ENCODE measurements at places on chromosomes 7 and 10.

DNA sequence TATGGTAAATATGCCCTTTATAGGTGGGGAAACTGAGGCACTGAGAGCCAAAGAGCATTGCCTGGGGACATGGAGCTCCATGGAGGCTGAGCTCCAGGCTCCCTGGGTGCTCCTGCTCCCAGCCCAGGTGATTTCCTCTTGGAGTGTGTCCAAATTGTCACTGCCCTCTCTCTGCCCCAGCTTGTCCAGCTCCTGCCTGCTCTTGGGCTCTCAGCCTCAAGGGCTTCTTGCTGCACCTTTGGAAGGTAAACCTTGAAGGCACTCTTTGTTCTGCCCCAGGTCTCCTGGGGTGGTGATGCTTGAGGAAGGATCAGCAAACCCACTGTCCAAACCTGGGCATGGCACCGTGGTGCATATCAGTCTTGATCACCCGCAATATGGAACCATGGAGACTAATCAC lies 166.1 kb downstream of the RPS24 start:
- no peak for DNase-seq

DNA sequence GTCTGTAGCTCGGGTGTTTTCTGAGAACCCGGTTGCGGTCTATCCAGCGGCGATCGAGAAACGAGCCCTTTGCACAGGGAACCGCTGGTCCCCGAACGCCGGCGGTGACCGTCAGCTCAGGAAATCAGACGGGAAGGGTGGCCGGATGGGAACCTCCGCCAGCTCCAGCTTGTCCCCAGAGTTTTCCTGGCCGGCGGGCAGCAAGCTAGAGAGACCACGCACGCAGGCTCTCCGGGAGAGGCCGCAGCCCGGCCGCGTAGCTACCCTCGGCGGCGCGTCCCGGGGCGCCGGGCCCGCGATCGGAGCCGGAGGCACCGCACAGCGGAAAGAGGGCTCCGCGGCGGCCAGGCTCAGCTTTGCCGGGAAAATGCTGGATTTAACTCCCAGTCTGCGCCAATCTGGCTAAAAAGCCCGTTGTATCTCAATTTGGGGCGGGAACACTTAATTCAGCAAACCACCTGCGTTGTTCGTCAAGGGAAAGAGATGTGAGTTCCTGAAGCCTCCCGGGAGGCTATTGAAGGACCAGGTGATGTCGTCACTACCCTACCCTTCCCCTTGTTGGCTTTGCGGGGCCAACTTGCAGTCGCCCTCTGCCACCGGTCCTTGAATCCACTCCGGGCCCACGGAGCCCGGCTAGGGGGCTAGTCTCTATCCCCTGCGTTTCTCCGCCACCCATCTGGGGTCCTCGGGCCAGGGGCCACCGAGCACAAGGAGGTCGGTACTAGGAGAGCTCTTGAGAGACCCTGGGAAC lies 859 bp upstream of the CH25H start:
- DNase-seq = no peak

- no peak for DNase-seq
These were observed 62.0 kb downstream of the CFAP46 start for GRCh38 chr10:132880128-132880981.

DNA sequence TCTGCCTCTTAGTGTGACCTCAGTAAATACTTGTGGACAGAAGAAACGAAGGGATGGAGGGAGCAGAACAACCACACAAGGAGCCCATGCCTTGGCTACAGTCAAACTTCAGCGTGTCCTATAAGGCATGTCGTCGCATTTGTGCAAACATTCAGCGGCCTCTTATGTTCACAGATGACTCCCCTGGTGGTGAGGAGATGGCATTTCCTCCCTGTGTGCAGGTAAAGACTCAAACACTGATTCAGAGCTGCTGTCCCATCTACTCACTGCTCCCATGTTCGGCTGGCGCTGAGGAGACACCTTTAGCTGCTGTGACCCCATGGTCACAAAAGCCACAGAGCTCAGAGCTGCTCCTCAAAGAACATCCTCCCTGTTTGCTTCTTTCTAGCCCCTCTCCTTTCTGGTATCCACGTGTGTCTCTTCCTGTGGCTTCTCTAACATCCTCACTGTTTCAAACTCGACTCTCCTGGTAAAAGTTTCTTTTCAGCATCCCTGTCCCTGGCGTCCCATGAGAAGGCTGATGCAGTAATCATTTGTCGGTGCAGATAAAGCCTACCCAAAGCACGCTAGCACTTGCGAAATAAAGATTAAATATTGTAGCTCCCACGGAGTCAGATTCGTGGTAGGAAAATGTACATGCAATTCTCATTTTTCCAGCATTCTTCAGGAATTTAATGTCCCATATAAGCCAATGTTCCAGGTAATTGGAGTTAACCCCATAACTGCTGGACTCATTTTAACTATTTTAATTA lies 124.9 kb upstream of the NEBL start:
- DNase-seq = no peak

DNA sequence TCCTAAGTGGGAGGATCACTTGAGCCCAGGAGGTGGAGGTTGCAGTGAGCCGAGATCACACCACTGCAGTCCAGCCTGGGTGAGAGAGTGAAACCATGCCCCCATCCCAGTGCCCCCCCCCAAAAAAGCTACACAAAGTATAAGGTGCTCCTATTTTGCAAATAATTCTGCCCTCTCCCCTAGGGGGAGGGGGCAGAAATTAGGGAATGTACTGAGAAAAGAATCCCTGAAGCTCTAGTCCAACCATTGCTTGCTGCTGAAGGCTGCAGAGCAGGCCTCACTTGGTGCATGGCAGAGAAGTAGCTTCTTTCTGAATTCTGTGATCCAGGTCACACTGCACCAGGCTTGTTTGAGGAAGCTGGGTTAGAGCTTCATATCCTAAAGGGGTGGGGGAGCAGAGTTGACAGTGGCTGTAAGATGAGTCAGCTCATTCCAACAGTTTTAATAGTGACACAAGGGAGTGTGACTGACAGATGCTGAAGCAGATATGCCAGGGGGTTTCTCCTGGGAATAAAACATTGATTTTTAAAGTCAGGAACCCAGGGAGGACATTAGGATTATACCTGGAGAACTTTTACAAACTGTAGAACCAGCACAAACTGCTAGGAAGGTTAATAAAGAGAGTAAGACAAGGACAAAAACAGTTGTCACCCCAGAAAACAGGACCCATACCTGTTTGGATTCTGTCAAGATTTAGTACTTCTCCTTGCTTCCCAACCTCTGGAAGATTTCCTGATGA lies 32.8 kb upstream of the STRIP2 start:
- no peak for DNase-seq

DNA sequence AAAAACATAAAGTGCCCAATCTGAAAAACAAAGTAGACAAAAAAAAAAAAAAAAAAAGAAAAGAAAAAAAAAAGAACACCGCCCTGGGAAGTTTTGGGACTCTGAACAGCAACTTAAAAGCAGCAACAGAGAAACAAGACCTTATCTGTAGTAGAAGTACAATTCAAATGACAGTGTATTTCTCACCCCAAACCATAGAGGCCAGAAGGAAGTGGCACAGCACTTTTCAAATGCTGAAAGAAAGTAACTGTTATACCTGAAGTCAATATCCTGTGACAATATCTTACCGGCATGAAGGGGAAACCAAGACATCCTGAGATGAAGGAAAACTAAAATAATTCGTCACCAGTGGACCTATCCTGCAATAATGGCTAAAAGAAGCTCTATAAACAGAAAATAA lies 112.1 kb downstream of the DNAJC1 start:
- no peak for DNase-seq

DNA sequence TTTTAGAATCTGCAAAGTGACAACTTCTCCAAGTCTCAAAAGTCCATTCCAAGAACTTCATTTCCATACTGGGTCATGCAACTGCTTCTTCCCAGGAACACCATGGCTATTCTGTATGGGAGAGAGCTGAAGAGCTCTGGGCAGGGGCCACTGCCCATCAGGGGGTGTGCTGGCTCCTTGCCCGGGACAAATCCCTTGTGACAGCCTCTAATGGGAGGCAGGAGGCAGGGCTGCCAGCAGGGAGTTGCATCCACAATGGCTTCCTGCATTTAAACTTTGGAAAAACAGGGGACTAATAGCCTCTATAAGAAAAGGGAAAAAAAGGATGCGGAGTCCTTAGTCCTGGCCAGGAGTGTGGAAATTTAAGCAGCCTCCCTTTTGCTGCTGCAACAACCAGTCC lies 18.4 kb upstream of the FRMD4A start:
- DNase-seq = no peak

- no peak for DNase-seq
These were observed 16.2 kb upstream of the MRC1 start for GRCh38 chr10:17792991-17793390.

GRCh38 chr10:33331379-33331694 lies 3.1 kb downstream of the NRP1 start:
- DNase-seq = no peak

GRCh38 chr10:28180654-28181053 lies 122.2 kb downstream of the MPP7 start:
- no peak for DNase-seq

DNA sequence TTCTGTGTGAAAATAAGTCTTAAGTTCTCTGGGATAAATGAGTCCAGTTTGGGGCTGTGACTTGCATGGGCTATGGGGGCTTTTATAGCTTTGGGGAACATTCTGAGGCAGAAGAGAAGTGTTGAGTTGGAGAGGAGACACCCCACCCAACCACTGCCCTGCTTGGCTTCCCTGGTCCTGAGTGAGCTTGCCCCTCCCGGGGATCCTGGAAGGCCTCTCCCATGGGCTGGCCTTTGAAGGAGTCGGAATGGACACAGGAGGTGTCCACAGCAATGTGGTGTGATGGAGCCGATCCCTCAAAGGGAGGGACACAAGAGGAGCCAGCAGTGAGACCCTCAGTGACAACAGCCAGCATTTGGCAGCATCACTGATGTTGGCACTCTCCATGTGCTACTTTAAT lies 89.8 kb downstream of the GLRX3 start:
- DNase-seq = no peak

- DNase-seq = no peak
These were observed 139.9 kb upstream of the ZNF438 start for GRCh38 chr10:31171402-31172083.

DNA sequence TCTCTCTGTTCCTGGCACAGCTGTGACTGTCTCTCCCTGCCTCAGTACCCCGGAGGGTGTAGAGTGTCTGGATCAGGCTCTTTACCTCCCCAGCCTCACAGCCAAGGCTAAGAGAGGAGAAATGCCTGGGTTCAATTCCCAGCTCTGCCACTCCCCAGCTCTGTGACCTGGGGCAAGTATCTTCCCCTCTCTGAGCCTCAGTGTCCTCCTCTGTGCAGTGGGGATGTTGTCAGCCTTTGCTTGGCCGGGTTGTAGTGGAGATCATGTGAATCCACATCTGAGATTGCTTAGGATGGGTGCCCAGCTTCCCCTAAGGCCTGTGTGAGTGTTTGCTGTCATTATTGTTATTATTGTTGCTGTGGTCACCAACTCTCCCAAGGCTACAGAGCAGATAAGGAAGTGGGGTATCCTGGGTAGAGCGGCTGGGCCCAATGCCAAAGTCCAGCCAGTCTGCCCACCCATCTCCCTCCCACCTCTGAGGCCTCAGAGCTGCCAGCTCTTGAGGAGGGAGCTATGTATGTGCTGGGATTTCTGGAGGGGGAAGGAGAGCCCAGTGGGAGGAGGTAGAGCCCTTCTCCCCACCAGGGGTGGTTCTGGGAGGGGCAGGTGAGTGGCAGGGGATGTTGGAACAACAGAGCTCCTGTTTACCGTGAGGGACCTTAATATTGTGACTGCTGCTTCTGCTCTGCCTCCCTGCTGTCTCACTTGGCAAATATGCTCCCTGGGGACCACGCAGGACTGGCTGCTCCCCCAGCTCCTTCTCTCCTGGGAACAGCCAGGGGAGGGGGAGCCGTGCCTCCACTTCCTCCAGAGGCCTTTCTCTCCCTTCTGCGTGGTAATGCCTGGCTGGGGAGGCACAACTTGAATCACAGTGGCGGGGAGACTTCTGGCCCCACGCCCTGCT lies 170.5 kb downstream of the RPS24 start:
- DNase-seq = peak; percentile 7

DNA sequence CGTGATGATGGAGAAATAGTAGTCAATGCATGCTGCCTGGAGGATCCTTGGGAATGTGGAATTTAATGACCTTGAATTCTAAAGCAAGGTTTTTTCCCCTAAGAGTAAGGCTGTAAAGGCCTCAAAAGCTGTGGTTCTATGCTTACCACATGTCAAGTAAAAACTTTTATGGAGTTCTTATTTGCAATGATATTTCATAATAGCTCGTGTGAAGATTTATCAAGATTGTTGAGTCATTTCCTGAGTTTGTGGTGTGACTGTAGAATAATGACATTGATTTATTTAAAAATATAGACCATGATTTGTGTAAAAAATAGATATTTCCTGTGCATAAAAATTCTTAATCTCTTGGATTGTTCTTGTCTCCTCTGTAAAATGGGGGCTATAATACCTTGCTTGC lies 67.5 kb upstream of the SORCS1 start:
- DNase-seq = no peak

GRCh38 chr7:102063690-102064180 lies 222.9 kb upstream of the SH2B2 start:
- no peak for DNase-seq

DNA sequence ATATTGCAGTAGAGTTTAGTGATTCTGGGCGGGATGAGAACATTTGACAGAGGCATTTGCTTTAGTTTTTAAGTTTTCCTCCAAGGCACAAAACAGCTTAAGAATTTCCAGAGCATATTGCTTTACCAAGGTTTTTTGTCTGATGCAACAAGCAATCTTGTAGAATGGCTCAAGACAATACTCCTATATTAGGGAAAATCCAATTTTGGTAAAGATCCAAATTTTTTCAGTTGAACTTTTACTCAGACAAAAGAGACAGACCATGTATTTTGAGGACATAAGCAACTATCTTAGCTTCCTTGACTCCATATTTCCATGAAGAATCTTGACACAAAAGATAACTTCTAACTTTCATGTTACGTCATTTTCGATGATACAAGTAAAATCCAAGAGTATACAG lies 92.3 kb upstream of the NANOS1 start:
- DNase-seq = no peak

DNA sequence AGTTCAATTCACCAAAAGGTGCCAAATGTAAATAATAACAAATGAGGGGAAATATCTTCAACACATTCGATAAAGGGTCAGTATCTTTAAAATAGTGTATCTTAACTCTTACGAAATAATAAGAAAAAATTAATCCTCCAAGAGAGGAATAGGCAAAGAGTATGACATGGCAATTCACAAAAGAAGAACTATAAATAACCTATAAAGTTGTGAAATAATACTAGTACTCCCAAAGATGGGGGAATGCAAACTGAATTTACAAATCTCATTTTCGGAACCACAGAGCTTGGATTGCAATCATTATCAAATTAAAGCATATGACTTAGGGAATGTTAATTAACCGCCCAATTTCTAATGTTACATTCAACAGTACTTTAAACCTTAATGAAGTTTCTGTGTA lies 78.2 kb upstream of the TARP start:
- DNase-seq = no peak

All from NCI-H1417 treated with DMSO at 0.1 percent for 48 hours (cell line).